ENCODE measurements at places on chromosomes 1 and 21.

DNA sequence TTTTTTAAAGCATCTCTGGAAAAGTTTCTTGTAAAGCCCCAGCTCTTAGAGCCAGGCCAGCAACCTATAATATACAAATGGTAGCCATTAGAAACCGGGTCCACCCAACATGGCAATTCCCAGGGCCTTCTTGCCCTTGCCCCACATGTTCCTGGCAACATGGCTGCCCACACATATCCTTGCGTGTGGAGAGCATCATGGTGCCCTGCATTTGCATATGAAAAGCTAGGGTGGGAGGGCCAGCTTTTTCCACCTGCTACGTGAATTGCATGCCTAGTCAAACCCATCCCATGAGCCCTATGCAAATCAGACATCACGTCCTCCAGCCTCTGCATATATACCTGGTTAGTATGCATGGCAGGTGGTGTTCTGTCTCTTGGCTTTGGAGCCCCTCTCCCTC, 88.2 kb downstream of the RABGAP1L start:
- no peak for DNase-seq

GRCh38 chr1:4652631-4653327, 1.6 kb upstream of the AJAP1 start:
- no peak for DNase-seq

DNA sequence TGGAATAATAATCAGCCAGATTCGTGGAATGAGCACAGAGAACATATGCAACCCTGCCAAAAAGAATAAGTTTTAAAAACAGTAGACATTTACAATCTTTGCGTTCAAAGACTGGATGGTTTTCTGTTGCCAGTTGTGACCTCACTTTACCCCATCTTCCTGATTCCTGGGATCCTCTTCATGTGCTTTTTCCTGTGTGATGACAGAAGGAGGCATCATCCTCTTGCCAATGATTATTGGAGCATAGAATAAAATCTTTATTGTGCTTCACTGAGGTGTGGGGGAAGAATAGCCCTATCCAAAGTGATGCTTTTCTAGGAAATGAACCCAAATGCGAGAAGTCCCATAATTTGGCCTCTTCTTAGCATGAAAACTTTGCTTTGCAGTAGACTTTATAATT, 15.0 kb upstream of the BARHL2 start:
- DNase-seq = no peak

DNA sequence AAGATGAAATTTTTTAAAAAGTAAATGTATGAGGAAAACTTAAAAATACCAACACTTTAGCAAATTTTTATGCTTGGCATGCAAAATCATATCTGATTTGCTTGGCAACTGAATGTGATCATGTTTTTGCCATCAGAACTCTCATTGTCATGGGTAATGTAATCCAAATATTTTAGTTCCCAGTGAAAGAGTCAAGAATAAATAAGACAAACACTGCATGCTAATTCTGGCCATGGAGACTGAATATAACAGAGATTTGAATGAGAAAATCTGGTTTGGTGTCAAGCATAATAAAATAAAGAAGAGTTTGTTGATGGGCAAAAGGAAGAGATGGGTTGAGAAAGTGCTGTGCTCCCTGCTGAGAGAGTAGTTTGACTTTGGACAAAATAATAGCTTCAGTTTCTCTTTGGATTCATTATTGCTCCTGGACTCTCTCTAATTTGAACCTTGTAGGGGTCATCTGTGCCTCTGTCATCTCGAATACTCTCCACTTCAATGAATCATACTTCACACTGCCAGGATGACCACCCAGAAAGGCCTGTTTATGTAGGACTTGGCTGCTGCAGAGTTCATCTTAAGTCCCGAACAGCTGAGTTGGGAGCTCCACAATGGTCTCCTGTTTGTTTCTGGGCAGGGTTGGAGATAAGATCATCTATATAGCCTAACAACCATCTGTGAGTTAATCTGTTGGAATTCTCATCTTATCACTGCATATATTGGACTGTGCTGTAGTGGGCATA, 34.4 kb downstream of the ADAMTS1 start:
- no peak for DNase-seq

- DNase-seq = no peak
These were observed 92.5 kb downstream of the PBX1 start for GRCh38 chr1:164651351-164651951.

DNA sequence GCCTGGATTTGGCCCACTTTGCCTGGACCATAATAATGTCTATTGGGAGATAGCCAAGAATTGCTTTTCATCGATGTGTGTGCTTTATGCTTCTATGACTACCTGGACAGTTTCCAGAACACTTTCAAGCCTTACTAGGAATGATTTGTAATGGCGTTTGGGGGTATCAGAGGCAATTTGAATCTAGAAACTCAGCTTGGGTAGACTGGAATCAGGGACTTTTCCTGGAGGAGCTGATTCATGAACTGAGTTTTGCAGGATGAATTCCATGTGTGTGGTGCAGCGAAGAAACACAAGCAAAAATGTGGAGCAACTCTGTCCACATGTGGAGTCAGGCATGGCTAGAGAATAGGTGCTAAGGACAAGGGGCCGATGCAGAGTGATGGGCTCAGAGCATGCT, 11.9 kb upstream of the TMEM61 start:
- no peak for DNase-seq

GRCh38 chr21:33967086-33967571, 51.5 kb upstream of the ATP5PO start:
- DNase-seq = no peak

- DNase-seq = no peak
These were observed 14.5 kb downstream of the NT5C1A start for GRCh38 chr1:39657402-39657801.

DNA sequence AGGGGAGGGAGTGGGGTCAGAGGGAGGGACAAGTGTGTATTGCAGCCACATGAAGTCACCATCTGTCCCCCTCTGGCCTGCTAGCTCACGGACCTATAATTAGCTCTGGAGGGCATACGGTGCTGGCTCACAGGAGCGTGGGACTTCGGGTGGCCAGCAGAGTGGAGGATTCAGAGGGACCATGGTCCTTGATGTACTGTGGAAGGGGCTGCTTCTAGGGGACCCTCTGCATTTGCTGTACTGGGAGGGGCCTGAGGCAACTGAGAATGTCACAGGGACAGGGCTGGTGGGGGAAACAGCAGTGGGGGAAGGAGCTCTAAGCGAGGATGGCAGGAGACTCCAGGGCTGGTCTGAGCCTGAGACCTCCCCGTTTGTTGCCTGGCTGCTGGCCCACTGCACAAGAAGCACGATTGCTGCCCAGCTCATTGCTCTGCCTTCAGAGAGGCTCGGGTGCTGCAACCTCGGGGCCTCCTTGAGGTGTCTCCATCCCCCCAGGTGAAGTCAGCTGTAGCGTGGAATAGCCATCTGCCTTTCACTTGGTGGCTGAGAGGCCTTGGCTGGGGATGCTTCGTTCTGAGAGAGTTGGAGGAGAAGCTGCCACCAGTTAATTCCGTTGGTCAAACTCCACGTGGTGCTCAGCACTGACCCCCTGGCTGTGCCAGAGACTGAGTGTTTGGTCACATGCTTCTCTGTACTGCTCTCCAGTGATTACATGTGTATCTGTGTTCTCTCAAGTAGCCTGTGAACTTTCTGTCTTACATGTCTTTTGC, 2.7 kb downstream of the PPFIA4 start:
- DNase-seq = no peak

DNA sequence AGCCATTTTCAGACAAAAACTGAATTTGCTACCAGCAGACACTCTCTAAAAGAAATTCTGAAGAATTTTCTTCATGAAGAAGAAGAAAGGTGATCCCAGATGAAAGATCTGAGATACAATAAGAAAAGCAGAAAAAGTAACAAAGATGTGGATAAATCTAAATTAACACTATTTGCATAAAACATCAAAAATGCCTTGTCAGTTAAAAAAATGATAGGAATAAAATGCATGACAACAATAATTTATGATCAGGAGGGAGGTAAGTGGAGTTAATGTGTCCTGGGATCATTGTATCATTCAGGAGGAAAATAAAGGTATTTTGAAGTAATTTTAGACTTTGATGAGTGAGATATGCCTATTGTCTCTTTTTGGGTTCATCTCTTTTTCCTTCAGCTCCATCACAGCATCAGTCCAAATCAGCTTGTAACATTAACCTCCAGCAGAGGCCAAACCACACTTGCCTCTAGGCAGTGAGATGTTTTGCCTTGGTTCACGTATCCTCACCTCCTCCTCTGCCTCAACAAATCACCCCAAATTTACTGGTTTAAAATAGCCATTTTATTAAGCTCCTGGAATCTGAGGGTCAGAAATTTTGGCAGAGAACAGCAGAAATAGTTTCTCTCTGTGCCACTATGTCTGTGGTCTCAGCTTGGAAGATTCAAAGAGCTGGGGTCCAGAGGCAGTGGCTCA, 76.9 kb upstream of the HIVEP3 start:
- DNase-seq = no peak

DNA sequence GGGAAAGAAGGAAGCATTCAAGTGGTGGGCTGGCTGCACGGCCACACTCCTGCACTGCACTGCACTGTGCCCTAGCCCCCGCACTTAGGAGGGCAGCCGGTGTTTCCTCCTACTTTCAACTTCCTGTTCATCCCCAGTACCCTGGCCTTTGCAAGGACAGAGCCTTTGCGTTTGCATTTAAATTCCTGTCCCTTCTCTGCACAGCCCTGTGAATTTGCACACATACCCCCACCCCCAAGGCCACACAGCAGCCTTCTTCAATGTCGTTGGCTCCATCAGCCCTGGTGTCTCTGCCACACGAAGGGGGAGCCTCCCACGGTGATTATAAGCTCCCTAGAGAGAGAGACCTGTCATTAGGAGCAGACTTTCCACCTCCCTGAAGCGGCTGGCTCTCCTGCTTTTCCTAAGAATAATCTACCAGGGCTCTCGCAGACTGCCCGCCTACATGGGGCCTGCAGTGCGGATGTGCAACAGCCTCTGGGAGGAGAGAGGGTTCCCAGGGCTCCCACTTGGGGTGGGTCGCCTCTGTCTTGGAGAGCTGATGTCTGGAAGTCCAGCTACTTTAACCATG, 13.2 kb upstream of the SLC45A3 start:
- DNase-seq = no peak

DNA sequence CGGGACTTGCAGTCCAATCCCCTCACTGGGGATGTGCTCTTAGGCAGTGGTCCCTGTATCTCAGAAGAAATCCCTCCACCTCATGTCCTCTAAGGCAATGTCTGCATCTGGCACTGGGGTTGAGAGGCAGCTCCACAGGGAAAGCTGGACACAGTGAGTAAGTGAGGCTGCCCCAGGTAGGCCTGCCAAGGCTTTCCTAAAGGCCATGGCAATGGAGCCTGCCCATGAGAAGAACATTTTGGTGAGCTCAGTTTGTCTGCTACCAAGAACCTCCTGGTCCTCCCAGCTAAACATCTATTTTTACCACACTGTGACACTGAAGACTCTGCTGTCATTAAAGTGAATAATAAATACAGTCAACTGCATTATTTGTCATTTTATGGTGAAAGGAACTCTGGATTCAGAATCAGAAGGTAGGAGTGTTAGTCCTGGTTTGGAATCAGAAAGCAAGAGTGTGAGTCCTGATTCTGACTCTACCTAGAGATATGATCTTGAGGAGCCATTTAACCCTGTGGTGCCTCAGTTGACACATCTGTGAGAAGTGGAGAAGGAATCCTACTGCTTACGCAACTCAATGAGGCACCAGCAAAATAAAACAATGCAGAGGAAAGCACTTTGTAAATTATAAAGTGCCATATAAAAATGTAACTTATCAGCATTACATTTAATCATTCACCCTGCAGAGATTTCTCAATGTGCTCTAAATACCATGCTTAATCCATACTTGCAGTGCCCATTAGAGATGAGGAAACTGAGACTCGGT, 41.0 kb downstream of the TBX15 start:
- no peak for DNase-seq

GRCh38 chr1:235763962-235764361, 102.7 kb downstream of the LYST start:
- no peak for DNase-seq

DNA sequence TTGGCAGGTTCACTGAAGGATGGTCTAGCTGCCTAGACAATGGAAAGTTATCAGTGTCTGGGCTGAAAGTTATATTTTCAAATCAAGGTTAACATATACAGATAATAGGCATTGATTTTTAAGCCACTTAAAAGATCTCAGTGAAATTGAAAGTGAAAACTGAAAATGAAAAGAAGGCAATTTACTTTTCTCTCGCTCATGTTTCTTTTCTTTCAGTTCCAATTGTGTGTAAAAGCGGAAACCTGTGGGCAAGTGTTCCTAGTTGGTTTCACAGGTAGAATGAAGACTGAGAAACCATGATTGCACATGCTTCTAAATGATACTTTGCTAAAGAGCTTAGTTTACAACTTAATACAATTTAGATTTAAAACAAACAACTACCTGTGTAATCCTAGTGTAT, 383.7 kb downstream of the ZP4 start:
- DNase-seq = no peak

DNA sequence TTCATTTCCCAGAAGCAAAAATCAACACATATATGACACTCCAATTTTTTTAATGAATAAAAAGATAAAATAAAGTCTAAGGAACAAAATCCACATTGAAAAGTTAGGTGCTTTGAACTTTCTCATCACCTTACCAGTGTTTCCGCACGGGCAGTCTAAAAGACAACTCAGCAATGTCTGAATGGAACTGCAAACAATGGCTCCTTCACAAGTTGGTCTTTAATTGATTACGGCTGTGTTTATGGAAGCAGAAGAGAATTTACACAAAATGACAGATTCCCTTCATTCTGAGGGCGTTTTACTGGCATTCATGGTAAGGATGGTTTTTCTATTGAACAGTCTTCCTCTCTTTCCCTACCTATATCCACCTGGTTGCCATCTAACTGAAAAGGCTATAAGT, 65.0 kb upstream of the RNPC3 start:
- DNase-seq = no peak

GRCh38 chr21:45941717-45942546, 39.6 kb upstream of the COL6A1 start:
- DNase-seq = no peak

- no peak for DNase-seq
These were observed 54.9 kb upstream of the NBPF3 start for GRCh38 chr1:21385022-21385421.

GRCh38 chr1:151819976-151820623, 11.5 kb downstream of the RORC start:
- no peak for DNase-seq

- no peak for DNase-seq
These were observed 78.7 kb downstream of the FGGY start for GRCh38 chr1:59375321-59376220.

- DNase-seq = no peak
These were observed 126.7 kb downstream of the TRABD2B start for GRCh38 chr1:47870480-47870879.

DNA sequence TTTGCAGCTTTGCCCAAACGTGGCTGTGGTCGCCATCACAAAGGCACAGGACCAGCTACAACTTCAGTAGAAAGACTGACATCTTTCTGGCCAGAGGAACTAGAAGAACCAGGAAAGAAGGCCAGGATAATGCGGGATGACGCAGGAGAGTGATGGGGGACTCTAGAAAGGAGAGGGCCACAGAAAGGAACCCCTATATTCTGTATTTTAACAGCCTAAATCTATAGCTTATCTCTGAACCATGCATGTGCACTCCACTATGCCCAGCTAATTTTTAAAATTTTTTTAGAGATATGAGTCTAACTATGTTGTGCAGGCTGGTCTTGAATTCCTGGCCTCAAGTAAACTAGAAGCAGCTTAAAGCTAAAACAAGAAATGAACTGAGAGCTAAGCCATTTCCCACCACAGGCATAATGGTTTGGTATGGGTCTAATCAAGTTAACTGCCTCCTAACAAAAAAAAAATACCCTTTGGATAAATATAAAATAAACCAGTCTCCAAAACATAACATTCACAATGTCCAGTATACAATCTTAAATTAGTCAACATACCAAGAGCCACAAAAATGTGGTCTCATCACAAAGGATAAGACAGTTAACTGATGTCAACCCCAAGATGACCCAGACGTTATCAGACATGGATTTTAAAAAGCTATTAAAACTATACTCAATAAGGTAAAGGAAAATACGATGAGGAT, 18.0 kb downstream of the LTN1 start:
- DNase-seq = no peak
